8988T (cell line): ENCODE measurements at places on chromosomes 12 and 14.

GRCh38 chr14:25048170-25049016 is 1.6 kb downstream of the STXBP6 start:
- DNase-seq, result no peak

DNA sequence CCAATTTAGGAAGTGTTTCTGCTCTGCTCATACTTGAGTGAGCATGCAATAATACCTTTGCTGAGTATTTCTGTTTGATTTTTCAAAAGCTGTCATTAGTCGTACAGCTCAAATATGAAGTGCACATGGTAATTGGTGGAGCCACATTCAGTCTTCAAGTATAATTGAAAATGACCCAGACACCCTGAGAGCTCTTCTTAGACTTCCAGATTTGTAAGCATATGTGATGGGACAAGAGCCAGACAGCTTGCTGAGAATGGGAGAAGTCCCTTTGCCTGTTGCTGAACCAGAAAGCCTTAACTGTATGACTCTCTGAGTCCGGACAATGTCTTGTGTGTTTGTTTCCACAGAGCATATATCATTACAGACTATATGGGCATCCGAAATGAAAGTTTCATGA is 307.3 kb downstream of the TMEM117 start:
- no peak for DNase-seq

DNA sequence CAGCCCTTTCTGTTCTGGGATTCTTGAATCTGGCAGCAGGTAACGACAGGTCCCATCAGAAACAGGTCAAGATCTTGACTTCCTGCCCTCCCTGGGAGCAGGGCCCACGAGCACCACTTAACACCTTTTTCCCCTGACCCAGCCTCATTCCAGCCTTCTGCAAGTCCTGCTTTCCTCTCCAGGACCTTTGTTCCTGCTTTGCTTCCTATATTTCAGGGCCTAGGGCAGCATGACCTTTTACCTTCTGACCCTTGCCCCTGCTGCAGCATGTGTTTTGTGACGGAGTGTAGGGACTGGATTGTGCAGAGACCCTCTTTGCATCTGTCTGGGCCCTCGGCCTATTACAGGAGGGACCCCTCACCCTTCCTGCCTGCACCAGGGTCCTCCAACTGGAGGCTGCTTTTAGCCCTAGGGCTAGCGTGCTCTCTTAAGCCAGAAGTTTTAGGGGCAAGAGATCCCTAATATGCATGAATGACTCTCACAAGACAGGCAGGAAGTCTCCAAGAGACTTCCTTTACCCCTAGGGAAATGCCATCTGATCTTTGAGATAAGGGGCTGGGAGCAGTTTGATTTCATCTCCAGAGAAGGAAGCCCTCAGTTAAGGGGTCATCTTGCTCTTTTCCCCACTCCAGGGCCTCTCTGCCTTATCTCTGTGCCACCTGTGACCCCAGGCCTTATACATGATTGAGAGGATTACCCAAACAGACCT is 209.4 kb upstream of the BCL2L14 start:
- no peak for DNase-seq

DNA sequence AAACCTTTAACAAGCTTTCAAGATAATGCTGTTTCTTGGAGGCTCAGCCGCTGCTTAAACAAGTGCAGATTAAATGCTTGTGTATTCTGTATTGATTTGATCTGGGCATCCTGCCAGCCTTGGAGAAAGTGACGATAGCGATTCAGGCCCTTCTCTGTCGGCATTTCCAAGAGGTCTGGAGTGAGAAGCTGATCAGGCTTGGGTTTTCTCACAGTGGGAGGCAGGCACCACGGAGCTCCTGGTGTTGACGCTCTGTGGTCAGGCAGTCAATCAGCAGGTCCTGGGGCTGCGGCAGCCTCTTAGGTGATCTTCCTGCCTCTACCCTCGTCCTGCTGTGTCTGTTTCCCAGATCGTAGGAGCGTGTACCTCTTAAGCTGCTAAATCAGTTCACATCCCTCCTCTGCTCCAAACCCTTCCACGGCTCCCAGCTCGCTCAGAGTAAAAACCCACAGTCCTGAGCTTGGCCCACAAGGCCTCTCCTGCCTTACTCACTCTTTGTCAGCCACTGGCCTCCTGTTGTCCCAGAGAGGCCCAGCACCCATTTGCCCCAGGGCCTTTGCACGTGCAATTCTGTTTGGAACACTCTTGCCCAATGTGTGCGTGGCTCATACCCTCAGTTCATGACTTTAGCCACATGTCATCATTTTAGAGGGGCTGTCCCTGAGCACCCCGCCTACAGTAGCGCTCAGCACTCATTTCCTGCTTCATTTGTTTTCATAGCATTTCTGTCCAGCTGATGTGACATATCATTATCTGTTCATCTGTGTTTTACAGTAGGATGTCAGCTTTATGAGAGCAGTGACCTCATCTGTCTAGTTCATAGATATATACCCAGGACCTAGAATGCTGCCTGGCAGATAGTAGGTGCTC is 155.4 kb downstream of the AACS start:
- DNase-seq, result no peak

DNA sequence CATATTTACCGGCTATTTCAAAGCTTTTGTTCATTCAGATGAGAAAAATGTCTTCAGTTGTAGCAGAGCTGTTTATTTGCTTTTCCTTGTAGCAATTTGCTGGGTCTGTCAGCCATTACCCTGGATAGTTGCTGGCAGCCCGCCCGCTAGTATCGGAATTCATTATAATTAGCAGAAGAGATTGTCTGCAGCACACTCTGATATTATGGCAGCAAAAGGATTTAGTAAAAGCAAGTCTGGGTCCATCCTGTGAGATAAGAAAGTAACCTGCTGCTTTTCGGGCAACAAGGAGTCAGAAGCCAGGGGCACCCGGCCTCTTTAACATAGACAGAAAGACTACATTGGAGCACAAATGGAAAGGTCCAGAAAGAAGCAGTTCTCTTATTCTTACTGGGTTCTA is 6.1 kb upstream of the SLC35E3 start:
- DNase-seq, result no peak

- DNase-seq, result no peak
These were observed 5.3 kb downstream of the TMEM253 start for GRCh38 chr14:21106176-21106497.

DNA sequence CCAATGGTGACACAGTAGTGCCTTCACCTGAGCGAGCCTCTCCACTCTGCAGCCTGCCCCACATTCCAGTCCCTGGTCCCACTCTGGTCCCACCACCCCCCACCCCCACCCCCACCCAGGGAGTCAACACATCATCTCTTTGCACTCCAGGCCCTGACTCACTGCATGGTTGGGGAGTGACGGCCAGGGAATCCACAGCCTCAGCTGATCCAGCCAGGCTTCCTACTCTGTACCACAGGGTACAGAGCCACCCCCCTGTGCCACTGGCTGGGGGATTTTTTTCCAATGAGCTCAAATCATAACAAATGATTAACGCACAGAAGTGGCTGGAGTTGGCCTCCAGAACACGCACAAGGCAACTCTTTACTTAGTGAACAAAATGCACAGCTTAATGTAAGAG is 233.7 kb downstream of the NTF3 start:
- DNase-seq, result no peak

- no peak for DNase-seq
These were observed 309.1 kb downstream of the NRXN3 start for GRCh38 chr14:78479127-78479780.

DNA sequence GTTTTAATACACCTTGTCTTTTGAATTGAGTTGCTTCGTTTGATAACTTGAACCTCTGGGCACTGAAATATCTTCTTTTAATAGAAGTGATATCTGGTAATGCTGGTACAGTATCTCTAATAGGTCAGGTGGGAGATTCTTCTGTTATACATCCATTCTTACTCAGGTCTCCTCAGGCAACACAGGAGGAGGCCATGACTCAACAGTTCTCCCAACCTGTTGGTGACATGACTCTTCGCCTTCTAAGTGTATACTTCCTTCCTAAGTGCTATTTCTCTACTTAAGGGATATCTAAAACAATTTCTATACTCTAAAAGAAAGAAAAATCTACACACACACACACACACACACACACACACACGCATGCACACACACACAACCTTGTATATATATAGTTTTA is 509.1 kb downstream of the PCNX1 start:
- DNase-seq, result no peak

DNA sequence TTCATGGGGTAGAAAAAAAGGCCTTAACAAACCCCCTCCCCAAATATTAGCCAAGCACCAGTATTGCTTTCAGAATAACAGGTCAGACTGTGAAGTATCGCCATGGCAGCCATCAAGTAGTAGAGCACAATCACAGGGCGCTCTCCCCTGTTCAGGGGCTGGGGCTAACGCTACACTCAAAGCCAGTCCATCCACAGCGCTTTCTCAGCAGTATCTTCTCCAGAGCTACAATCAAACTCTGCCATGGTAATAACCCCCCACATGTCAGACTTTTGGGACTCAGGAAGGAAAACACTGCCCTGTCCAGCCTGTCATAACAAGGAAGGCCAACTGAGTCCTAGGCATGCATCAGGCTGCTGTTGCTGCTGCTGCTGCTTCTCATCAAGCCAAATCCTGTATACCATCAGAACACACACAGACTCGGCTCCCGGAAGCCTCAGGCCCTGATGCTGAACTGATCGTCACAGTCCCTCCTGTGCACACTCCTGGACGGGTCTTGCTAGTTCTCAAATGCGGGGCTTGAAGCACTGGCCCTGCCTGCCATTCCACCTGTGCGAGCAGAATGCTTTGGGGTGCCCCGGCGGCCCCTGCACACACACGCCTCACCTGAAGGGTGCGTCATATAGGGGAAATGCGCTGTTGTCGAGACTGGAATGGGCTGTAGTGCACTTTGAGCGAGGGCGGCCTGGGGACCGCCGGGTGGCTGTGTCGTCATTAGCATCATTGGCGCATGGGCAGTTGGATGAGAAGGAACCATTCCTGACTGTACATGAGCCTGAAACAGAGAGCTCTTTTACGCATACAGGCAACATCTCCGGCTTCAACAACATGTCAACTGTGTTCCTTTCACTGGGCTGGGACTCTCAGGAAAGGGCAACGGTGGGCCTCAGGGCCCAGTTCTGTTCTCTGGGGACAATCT is 47.6 kb downstream of the SH2B3 start:
- DNase-seq, result no peak
